Globus pallidus (tissue), 1 donor: ENCODE measurements at places on chromosomes 12 and 14.

DNA sequence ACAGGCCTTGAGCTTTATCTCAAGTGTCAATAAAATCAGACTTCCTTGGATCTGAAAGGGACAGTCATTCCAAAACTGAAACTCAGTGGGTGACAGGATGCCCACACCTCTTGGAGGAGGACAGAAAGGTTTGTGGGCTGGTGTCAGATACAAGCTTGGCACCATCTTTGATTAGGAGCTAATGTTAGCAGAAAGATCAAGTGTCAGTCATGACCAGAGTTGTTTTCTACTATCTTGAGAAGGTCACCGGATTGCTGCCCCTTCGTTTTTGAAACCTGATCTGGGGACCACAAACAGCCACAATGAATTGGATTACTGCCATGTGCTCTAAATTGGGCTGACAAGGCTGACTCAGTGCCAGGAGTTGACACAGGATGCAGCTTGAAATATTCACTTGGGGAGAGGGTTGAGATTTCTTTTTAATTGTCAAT lies 88.3 kb downstream of the OTOGL start:
- no peak for DNase-seq

GRCh38 chr14:75531660-75532317 lies 9.5 kb downstream of the BATF start:
- DNase-seq = no peak

- no peak for DNase-seq
These were observed 1.5 kb downstream of the CRACR2A start for GRCh38 chr12:3751151-3752095.

GRCh38 chr12:44775901-44776300 lies 100.2 kb downstream of the NELL2 start:
- no peak for DNase-seq

DNA sequence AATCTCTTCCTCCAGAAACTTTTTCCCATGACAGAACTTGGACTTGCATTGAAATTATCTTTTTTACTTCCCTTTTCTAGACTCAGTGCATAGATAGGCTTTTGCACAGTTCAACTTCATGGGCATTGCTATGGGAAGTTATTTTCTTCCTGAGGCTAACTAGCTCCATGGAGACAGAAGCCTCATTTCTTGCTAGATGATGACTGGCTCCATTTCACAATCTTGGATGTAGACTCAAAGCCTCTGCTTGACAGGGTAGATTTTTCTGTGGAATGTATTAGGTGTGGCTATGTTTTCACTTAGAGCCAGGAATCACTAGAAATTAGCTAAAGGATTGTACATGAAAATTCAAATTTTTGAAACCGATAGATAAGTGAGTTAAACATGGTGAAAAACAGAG lies 884.1 kb upstream of the MGAT4C start:
- DNase-seq = no peak

DNA sequence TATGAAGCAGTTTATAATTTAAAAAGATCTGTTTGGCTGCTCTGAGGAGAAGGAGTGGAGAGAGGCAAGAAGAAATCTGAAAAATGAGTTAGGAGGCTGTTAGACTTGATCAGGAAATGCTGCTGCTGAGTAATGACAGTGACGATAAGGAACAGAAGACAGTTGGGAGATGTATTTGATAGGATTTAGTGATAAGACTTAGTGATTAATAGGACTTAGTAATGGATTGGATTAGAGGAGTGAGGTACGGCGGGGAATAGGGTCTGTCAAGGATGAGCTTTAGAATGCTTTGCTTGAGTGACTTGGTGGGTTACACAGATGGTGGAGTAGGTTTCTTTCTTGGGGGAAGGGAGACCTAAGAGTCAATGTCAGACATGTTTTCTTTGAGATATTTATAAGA lies 31.7 kb downstream of the UNC79 start:
- DNase-seq = no peak

GRCh38 chr12:49832836-49833421 lies 4.7 kb upstream of the NCKAP5L start:
- no peak for DNase-seq

- no peak for DNase-seq
These were observed 218.2 kb downstream of the PRKD1 start for GRCh38 chr14:29709490-29709889.

DNA sequence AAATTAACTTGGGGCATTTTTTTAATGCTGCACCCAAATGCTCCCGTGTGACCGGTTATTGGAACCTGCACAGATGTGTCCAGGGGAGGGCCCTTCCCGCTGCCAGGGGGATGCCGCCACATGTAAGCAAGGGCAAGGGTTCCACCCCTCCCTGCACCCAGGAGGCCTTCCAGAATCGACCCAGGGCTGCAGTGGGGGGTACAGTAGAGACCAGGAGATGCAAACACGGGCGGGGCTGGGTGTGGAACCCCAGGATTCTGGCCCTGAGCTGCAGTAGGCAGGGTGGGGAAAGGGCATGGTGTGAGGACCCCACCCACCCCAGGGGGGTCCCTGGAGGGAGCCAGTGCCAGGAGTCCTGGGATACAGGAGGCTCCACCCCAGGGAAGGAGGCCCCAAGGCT lies 54.1 kb downstream of the TNFAIP2 start:
- no peak for DNase-seq

DNA sequence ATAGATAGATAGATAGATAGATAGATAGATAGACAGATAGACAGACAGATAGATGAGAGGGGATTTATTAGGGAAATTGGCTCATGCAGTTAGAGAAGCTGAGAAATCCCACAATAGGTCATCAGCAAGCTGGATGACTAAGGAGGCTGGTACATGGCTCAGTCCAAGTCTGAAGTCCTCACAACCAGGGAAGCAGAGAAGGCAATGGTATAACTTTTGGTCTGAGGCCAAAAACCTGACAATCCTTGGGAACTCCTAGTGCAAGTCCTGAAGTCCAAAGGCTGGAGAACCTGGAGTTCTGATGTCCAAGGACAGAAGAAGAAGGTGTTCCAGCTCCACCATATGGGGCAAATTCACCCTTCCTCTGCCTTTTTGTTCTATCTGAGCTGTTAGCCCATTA lies 517.6 kb upstream of the ATP2B1 start:
- no peak for DNase-seq

GRCh38 chr12:43912859-43913258 lies 77.0 kb downstream of the TMEM117 start:
- no peak for DNase-seq

DNA sequence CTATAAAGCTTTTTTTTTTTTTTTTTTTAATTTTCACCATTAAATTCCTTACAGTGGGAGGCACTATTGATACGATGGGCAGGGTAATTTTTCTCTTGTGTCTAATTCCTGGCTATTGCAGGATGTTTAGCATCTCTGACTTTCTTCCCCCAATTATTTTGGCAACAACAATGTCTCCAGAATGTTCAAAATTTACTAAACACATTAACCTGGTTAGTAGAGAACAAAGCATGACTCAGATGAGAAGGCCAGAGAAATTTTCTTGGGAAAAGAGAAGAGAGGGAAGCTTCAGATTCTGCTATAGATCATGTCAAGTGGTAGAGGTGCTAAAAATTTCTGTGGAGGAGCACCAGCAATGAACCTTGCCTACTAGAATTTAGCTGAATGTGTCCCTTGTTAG lies 171.5 kb upstream of the PRICKLE1 start:
- no peak for DNase-seq

DNA sequence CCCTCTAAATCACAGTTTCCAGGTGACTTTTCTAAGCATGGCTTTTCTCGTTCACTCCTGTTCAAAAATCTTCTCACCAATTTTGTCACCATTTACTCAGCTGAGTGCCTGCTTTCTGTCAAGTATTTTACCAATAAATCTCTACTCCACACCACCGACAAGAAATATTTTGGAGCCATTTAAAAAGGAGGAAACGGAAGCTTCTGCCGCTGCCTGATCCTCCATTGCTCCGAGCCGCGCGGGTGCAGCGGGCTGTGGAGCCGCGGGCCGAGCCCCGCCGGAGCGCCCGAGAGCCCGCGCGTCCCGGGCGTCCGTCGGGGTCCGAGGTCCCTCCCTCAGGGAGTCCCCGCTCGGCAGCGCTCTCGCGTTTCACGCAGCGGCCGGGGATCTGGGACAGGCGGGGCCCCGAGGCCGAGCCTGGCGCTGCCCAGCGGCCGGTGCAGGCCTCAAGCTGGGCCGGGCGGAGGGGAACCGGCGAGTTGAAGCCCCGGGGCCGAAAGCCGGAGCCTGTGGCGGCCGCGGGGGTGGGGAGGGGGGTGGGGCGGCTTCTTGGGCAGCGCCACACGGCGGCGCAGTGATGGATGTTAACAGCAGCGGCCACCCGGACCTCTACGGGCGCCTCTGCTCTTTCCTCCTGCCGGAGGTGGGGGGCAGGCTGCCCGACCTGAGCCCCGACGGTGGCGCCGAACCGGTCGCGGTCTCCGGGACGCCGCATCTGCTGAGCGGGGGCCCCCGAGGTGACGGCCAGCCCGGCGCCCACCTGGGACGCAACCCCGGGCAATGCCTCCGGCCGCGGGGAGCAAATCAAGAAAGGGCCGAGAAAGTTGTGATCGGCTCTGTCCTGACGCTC lies 1.1 kb upstream of the HEBP1 start:
- DNase-seq = peak; percentile 73

DNA sequence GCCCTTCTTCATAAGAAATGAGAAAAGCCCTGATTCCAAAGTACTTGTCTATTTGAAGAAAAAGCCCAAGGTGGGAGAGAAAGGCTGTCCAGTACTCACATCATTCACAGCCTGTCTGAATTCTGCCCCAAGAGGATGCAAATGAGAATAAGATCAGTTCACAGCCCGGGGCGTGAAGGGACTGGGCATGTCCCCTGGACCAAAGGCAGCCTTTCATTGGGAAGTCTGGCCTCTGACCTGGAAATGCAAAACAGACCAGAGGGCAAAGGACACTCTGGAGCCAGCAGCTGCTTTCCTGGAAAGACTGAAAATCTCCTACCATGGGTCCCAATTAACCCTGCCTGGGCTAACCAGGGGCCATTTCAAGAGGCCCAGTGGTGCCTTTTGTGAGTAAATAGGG lies 191.2 kb upstream of the PELI2 start:
- no peak for DNase-seq

GRCh38 chr12:32051511-32052211 lies 55.0 kb upstream of the BICD1 start:
- no peak for DNase-seq

GRCh38 chr14:94042433-94043091 lies 16.4 kb downstream of the OTUB2 start:
- no peak for DNase-seq

DNA sequence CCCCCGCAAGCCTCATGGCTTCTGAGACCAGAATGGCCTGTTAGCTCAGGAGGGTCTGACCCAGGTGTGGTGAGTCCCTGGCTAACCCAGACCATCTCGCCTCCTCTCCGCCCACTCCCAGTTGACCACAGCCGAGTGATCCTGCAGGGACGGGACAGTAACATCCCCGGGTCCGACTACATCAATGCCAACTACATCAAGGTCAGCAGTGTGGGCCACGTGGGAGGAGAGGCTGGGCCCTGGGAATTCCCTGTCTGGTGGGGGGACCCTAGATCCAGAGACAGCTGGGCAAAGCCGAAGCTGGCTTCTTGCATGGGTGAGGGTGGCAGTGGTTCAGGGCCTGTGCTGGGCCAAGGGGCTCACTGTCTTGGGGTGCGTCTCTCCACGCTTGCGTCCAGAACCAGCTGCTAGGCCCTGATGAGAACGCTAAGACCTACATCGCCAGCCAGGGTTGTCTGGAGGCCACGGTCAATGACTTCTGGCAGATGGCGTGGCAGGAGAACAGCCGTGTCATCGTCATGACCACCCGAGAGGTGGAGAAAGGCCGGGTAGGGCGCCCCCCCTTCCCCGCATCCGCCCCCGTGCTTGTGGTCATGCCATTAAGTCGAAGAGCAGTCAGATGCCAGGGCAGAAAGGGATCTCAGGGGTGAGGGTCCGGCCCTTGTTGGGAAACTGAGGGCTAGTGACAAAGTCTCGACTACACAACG lies 5.0 kb downstream of the PTPN6 start:
- DNase-seq = no peak

- no peak for DNase-seq
These were observed 34.1 kb upstream of the C12orf75 start for GRCh38 chr12:105296116-105297089.

DNA sequence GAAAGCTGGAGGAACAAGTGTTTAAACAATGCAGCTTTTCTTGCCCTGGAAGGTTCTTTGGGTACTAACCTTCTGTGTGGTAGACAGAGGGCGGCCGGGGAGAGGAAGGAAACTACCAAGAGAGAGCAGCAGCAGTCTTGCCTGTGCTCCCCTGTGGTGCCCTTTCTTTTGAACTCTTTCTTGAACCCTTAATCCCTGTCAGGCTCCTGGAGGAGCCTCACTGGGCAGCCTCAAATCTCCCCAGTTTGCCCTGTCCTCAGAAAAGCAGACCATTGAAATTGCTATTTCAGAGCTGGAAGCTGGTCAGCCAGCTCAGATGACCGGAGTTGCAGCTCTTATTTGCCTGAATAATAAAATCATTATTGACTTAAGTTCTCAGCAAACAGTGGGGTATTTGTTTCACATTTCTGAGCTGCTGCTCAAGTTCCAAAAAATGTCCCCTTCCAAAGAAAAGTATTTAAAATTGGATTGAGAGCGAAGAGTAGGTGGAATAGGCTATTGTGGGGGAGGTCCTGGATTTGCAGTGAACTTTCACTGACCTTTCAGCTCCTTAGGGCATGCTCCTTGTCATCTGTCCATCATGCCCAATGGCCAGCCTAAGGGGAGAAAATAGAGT lies 42.1 kb upstream of the RNASE3 start:
- peak; percentile 74 for DNase-seq

- DNase-seq = peak; percentile 83
These were observed 43.0 kb downstream of the EVL start for GRCh38 chr14:100108042-100108825.

DNA sequence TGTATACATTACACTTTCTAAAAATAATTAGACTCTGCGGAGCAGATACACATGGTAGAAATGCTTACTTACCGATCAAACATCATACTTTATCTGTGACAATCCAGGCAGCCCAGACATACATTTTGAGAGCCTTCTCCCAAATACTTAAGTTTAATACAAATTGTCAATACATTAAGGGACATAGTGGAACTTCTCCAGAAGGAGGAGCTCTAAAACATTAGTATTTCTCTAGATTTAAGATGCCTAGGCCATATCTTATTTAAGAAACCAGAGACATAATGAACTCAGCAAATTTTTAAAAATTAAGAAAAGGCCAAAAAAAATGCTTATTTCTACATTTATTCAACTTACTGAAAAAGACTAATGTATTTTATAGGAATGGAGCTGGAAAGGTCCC lies 16.1 kb downstream of the ACSM4 start:
- DNase-seq = no peak

DNA sequence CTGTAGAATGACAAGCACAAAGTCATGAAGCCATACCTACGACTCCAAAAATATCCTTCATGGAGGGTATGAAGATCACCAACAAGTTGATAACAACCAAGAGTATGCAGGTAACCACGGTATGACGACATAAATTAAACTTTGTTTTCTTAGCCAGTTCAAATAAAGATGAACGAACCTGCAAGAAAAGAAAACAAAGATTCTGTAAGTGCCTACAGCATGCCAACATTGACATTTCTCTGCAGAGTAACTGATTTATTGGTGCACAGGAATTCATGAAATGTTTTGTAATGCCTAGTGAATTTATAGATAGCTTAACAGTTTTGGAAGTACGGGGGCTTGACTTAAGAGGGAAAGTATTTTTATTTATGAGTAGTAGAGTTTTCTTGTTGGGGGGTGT lies 71.0 kb downstream of the SLC38A1 start:
- no peak for DNase-seq

- no peak for DNase-seq
These were observed 109.2 kb downstream of the EFCAB11 start for GRCh38 chr14:89845346-89845745.
